ENCODE measurements at places on chromosomes 1 and 21. TPM values are rescaled to one million over a fixed set of nuclear protein-coding genes. Genes with fewer than 3 reads are reported as not detected.

Gene HSF2BP
- total RNA-seq, result 0.49 TPM

Gene HPDL
- total RNA-seq, result 3.6 TPM

Gene LENEP
- 0.52 TPM for total RNA-seq

Gene CITED4
- 4.1 TPM for total RNA-seq

Gene CDKN2C
- 5.8 TPM for total RNA-seq

Gene FCRL5
- 4.5 TPM for total RNA-seq

Measured in left colon (tissue), 2 donors.